ENCODE measurements at places on chromosomes 11 and 22.

GRCh38 chr11:2258501-2259465 is 11.6 kb downstream of the ASCL2 start:
- no peak for DNase-seq

DNA sequence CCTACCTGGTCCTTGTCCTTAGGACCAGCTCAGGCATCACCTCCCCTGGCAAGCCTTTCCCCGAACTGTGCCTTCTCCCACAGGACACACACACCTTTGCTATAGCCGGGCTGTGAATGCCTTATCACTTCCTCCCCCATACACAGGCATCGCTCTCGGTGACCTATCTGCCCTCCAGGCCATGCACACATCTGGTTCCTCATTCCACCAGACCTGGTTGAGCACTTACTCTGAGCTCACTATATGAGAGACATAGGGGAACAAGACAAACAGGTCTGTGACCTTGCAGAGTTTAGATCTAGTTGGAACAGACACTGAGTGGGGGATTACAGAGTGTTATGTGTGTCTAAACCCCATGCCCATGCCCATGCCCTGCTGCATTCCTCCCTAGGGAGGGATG is 3.1 kb upstream of the BCR start:
- DNase-seq: no peak

DNA sequence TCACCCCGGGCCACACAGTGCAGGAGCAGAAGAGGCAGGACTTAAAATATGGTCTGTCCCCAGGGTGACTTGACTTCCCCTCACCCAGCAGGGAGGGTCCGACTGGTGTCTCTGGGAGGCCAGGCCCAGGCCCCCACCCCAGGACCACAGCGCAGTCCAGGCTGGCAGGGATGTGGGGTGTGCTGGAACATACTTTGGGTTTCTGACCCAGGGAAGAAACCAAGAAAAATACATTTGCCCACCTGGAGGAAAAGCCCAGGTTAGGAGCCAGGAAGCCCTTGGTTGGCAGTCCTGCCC is 5.2 kb downstream of the C1QTNF6 start:
- no peak for DNase-seq

DNA sequence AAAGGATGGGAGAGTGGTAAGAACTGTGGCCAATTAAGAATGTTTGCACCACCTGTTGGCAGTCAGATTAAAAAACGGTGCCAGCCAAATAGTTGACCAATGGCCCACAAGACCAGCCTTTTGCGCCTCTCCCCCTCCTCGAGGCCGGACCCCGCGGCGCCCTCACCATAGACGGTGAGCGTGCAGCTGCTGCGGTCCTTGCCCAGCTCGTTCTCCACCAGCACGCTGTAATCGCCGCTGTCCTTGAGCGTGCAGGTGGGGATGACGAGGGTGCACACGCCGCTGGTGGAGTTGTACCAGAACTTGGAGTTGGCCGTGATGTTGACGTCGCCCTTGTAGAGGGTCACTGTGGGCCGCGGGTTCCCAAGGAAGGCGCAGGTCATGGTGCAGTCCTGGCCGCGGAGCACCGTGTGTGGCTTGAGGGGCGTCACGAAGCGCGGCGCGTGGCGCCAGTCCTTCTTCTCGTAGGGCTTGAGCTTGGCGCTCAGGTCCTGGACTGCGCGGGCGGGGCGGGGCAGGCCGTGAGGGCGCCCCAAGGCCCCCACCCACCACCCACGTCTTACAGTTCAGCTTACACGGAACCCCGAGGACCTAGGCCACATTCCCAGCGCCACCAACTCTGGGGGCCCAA is 7.2 kb downstream of the TMEM86A start:
- DNase-seq: no peak

GRCh38 chr11:112174789-112175598 is at the start of gene BCO2:
TSS of gene BCO2 (plus strand) at chr11:112175512. CDS start at chr11:112175602, 90 bp downstream.
- peak; percentile 61 for DNase-seq

GRCh38 chr11:47078751-47079521 is 97.7 kb downstream of the ARFGAP2 start:
- no peak for DNase-seq

- DNase-seq: peak; percentile 93
These were observed 48.4 kb downstream of the SFI1 start for GRCh38 chr22:31544481-31545480.

GRCh38 chr11:108530426-108530825 is 32.2 kb upstream of the POGLUT3 start:
- DNase-seq: no peak

- DNase-seq: no peak
These were observed 7.3 kb upstream of the AMBRA1 start for GRCh38 chr11:46601129-46601528.

GRCh38 chr11:33211580-33211979 is 45.6 kb upstream of the HIPK3 start:
- no peak for DNase-seq

DNA sequence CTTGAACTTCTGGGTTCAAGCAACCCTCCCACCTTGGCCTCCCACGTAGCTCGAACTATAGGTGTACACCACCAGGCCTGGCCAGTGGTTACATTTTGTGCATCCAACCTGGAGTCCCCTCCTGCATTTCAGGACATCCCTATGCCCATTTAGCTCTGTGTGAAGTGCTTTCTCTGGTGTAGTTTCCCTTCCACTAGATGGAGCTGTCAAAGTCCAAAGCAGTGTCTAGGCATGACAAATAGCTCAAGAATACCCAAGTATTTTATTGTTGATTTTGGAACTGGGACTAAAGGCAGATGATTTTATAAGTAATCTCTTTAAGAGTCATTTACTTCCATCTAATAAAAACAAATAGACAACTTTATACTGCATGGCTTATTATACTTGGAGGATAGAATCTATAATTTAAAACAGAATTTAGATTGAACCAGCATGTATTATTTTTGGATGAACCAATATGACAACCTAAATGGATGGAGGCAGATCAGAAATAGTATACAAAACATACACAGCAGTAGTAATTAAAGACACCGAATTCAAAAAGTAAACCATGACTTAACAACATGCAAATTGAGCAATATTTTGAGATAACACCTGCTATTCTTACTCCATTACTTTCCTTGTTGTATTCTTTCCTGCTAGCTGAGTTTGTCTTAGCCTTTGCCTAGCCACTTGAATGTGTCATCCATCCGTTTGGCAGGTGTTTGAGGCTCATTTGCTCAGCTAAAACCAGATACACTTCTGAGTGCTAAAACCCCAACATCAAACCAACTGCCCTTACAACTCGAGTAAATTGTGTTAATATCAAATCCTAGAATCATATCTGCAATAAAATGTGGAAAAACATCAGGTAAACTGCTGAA is 37.7 kb downstream of the EIF4ENIF1 start:
- peak; percentile 64 for DNase-seq
